Activated CD4-positive, alpha-beta T cell treated with anti-CD3 and anti-CD28 coated beads, Interleukin-2, amount 10 ng/mL, durations not matched to agents 24 days and 14 days (primary cell): ENCODE measurements at places on chromosomes 5 and 9.

- peak; percentile 93 for DNase-seq
These were observed 27.9 kb downstream of the USP20 start for GRCh38 chr9:129863059-129863690.

DNA sequence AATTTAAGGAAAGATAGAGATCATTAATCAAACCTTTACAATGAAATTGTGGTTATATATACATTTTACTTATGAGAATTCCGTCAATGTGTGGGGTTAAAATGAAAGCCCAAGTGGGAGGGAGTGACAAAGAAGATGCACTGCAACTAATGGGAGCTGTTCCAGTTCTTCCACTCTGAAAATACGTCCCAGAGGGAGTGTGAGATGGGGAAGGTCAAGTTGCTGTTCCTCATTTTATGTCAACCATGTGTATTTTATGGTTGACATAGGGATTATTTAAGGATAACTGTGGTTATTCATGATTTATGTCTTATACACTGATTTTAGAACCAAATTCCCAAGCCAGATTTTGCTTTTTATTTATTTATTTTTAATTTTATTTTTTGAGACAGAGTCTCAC is 14.2 kb upstream of the RGS3 start:
- no peak for DNase-seq

- DNase-seq: peak; percentile 75
These were observed 1264.5 kb upstream of the ACO1 start for GRCh38 chr9:31119890-31120454.

GRCh38 chr5:13653709-13654108 is 290.8 kb downstream of the DNAH5 start:
- DNase-seq: no peak

- no peak for DNase-seq
These were observed 108.4 kb downstream of the KCNIP1 start for GRCh38 chr5:170612256-170612678.

GRCh38 chr9:109776391-109776790 is 3.6 kb upstream of the PALM2AKAP2 start:
- DNase-seq: no peak

DNA sequence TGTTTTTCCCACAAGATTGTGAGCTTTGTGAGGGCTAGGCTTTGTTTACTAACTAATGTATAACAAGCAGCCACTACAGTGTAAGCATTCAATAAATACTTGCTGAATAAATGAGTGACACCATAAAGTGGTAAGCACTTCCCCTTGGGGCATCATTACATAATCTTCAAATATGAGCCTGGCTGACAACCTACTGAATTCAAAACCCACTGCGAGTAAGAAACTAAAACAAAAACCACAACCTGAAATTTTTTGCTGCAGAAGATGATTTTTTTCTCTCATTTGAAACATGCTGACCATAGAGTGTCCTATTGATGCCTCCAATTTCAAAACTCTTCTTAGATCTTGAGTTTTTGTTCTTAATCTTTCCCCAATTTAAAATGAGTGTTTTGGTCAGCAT is 331.3 kb upstream of the CCNG1 start:
- no peak for DNase-seq

GRCh38 chr9:126147936-126148870 is 178.4 kb upstream of the MVB12B start:
- DNase-seq: no peak

- no peak for DNase-seq
These were observed 141.0 kb downstream of the OLFM1 start for GRCh38 chr9:135228345-135228982.
